ENCODE measurements at places on chromosomes 11 and 22.

- peak; percentile 28 for DNase-seq
Measured at GRCh38 chr22:49201046-49201970, 626.4 kb downstream of the BRD1 start.

- peak; percentile 35 for DNase-seq
Measured at GRCh38 chr22:44570476-44571445, 72.7 kb upstream of the RTL6 start.

- DNase-seq: no peak
Measured at GRCh38 chr11:122421702-122422101, 233.8 kb upstream of the UBASH3B start.

DNA sequence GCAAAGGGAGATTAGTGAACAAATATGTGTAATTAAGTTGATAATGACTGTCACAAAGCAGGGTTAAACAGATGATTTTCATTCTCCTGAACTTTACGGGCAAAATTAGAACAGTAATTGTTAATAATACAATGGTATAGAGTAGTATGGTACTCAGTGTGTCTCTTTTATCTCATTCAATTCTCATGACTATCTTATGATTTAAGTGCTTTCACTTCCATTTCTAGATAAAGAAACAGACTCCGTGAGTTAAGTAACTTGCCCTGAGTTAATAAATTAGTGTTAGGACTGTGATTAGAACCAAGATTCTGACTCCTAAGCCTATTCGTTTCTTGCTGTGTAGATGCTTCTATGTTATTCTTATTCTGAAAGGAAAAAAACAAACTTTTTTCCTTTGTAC, 22.0 kb downstream of the PIH1D2 start:
- DNase-seq: no peak
